ENCODE measurements at places on chromosomes 11 and 22.
A peak's percentile ranks its signal among the peaks of the same experiment; 100 is the strongest.

DNA sequence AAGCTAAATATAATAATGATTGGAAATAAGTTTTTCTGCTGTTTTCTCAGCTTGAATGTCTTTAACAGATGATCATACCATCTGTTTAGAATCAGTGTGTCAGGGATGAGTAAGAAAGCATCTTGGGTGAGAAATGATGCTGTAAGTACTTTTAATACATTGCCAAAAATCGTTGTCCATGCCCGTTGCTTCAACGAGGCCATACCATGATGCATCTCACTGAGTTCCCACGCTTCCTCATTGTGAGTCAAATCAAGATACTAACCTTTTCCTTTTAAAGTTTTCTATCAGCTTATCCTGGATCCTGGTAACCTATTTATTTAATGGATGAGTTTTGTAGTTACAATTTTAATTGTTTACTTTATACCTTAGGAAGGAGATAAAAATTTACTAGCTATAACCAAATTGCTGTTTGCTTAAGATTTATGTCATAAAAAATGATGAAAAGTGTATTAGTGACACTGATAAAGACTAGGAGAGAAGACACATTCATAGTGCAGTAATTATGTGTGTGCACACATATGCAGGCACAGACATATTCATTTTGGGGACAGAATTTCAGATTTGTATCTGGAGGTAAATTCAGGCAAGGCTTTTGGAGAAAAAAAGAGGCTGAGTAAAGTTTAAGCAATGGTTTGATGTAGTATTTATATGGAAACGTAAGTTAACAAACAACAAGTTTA is 154.8 kb downstream of the UVRAG start:
- DNase-seq, result no peak

DNA sequence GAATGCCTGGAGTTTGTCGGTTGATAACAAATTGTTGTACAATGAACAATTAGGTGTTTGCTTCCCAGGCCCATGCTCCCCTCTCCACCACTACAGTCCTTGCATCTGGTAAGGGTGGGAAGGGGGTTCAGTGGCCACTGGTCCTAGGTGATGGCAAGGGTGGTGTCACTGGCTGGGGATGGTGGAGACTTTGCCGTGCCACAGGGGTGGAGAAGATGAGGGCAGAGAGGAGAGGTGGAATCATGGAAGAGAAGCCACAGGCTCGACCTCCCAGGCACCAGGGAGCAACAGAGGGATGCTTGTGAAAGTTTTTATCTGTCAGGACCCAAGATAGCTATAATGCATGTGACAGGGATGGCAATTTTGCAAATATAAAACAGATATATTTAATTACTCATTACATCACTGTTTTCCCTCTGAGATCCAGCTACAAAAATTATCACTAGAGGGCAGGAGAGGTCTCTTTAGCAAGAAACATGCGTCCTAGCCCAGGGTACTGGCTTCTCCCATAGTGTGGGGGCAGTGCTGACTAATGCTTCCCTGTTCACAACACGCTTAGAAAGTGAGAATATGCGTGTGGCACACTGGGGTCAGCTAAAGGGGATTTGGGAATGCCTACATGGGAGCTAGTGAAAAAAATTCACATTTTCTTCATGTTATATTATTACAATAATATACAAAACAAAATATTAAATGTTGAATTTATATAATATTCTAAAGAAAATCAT is 49.0 kb upstream of the AMPD3 start:
- peak; percentile 60 for DNase-seq

- no peak for DNase-seq
These were observed 166.3 kb upstream of the NAV2 start for GRCh38 chr11:19546325-19546724.

DNA sequence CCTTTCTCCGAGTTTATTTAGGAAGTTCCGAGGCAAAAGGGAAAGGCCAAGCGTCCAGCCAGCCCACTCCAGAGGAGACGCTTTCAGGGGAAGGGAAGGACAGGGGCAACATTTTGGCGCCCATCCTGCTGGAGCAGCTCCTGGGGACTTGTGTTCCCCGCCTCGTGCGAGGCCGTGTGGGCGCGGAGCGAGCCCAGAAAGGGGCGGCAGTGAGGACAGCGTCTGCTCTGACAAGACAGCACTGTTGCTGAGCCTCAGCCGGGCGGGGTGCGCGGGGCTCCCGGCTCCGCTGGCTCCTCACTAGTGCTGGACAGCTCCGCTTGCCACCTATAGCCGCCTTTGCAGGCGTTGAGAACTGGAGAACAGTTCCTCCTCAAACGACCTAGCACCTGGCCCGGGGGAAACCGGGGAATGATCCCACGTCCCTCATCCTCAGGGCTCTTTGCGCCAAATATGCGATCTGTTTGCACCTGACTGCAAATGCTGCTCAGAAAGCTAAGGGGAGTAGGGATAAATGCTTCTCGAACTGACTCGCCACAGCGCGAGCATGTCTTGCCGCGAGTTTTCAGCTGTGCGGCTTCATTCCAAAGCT is 722 bp upstream of the GUCY1A2 start:
- no peak for DNase-seq

GRCh38 chr11:694563-695287 is at the start of gene DEAF1:
Gene DEAF1, minus strand, starts transcription at chr11:695222. Its CDS starts 175 bp downstream, at chr11:695047.
- peak; percentile 99 for DNase-seq

DNA sequence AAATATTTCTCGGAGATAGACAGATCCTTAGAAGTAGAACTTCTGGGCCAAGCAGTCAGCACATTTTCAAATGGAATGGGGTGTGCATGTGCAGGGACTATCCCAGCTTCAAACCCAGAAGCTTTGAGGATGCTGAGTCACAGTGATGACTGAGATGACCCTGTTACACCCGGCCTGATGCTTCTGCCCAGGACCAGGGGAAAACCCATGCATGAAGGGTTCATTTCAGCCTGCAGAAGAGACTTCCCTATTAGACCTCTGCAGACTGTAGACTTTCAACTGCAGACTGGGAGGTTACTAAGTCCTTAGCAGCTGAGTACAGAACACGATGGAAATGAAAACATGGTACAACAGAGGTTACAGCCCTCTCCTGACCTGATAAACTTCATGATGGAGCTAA is 3.6 kb upstream of the OR2AT4 start:
- no peak for DNase-seq

GRCh38 chr11:15563054-15563453 is 448.3 kb downstream of the INSC start:
- DNase-seq, result no peak

GRCh38 chr11:124586238-124586860 is 16.6 kb downstream of the OR8A1 start:
- peak; percentile 24 for DNase-seq

- no peak for DNase-seq
These were observed 545 bp downstream of the FEN1 start for GRCh38 chr11:61793083-61793828.

DNA sequence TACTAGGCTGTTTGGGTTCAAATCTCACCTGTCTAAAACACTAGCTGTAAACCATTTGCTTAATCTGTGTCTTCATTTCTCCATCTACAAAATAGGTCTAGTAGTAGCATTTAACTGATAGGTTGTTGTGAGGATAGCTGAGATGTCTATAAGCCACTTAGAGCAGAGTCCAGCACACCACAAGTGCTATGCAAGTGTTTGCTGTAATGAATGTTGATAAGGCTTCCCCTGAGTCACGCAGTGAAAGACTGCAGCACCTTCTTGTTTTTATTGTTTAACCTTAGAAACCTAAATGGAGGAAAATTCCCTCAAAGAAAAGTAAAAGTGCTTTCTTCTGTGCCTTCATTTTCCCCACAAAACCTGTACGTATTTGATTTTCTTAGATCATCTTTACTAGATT is 23.1 kb upstream of the LDHA start:
- DNase-seq, result no peak

- DNase-seq, result no peak
These were observed 197.0 kb upstream of the CADM1 start for GRCh38 chr11:115700981-115701875.

- DNase-seq, result no peak
These were observed 16.5 kb downstream of the P2RY2 start for GRCh38 chr11:73234471-73235181.

- no peak for DNase-seq
These were observed 186.3 kb upstream of the B3GAT1 start for GRCh38 chr11:134598368-134598767.

- no peak for DNase-seq
These were observed 118.5 kb upstream of the ARHGAP20 start for GRCh38 chr11:110830747-110831146.

DNA sequence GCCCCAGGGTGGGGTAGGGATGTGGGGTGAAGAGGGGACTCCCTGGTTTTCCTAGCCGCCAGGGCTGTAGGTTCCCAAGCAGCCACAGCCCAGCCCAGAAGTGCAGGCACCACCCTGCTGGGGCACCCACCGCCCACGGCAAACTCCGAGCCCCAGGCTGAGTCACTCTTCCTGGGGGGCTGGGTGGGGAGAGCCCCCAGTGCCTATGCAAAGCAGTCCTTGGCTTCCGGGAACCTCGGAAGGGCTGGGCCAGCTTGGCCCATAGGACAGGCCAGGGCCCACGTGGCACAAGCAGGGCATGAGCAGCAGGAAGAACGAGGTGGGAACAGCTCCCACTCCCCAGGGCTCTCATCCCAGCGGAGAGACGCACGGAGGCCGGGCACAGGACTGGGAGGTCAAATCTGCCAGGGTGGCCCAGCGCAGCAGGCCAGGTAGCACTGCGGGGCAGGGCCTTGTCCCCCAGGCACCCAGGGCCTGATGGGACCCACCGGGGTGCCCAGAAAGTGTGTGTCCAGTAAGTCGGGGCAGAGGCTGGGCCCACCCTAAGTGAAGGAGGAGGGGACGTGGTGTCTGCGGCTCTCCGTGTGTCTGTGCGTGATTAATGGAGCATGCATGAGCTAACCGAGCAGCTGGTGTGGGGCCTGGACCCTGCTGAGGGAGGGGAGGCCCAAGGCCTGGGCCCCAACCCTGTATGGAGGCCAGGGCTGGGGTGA is 4.6 kb upstream of the IL17REL start:
- peak; percentile 50 for DNase-seq

DNA sequence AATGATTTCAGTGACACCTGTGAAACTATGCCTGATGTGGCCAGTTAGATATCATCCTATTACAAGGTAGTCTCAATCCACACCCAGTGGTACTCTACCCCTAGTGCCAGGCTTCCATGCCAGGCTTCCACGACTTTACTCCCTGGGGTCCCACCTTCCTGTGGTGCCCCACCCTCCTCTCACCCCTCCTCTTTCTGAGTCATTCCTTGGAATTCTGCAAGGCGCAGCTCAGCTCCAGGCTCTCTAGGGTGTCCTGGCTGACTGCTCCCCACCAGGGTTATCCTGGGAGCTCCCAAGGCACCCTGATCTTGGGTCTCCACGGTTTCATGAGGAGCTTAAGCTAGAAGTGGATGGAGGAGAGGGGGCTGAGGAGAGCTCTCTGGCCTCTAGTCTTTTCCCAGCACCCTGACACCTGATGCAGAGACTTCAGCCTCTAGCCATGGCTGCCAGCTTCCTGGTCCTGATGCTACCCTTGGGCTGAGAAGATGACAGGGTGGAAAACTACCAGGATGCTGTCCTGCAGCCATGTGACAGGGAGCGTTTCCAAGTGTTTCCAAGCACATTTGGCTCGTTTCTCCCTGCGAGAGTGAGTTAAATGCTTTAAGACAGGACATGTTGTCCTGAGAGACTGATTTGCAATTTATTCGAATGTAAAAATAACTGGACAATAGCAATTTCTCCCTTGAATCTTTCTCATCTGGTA is 1461.2 kb downstream of the TBC1D22A start:
- DNase-seq, result no peak

DNA sequence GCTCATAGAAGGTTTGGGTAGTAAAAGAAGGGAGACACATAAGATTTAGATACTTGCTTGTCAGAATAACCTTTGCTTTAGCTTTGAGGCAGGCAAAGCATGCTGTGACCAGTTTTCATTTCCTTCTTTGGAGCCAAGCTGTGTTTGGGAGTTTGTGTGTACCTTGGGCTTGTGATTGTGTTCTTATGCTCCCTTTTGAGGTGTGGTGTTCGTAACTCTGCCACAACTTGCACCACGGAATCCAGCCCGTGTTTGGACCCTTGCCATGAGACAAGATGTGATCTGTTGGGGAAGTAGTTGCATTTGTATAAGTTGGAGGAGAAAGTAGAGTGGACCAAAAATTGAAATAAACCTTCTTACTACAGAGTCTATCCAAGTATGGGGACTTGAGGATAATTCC is 34.0 kb downstream of the BMAL1 start:
- no peak for DNase-seq

- DNase-seq, result no peak
These were observed 5.5 kb downstream of the GRK3 start for GRCh38 chr22:25569983-25570382.

DNA sequence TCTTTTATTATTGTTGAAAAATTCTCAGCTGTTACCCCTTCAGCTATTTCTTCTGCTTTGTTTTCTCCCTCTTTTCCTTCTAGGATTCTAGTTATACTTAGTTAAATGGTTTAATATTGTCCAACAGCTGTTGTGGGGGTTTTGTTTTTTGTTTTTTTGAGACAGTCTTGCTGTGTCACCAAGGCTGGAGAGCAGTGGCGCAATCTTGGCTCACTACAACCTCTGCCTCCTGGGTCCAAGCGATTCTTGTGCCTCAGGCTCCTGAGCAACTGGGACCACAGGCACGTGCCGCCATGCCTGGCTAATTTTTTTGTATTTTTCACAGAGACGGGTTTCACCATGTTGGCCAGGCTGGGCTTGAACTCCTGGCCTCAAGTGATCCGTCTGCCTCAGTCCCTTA is 12.7 kb downstream of the SDHAF2 start:
- no peak for DNase-seq

DNA sequence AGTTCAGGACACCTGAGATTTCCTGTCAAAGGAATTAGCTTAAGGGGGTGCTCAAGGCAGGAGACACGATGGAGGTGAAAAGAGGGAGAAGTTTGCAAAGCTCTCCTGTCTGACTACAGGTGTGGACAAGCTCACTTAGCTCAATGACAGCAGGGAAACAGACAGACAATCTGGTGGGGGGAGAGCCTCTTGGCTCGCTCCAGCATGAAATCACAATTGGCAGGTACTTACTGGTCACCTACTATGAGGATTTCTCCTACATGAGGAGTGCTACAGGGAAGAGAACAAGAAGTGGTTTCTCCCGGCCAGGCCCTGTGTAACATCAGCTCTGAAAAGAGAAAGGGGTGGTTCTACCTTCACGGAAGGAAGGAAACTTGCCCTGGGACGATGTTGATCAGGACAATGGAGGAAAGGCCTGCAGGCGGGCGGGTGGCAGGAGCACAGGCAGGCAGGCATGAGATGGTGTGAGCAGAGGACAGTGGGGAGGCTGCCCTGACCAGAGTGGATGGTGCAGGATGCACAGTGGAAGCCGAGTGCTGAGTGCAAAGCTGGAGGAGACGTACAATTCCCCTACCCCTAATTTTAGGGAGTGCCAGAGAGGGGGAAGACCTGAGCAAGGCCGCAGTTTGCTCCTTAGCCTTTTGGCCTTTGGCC is 57.9 kb upstream of the CRTAM start:
- DNase-seq, result no peak
